ENCODE measurements at places on chromosomes 1 and 21.
A peak's percentile ranks its signal among the peaks of the same experiment; 100 is the strongest.

- no peak for DNase-seq
Measured at GRCh38 chr1:165841582-165842017, 14.2 kb downstream of the UCK2 start.

- no peak for DNase-seq
Measured at GRCh38 chr1:24828887-24829192, 83.6 kb downstream of the CLIC4 start.

GRCh38 chr1:205470131-205470530 is 14.3 kb upstream of the BLACAT1 start:
- DNase-seq = no peak

DNA sequence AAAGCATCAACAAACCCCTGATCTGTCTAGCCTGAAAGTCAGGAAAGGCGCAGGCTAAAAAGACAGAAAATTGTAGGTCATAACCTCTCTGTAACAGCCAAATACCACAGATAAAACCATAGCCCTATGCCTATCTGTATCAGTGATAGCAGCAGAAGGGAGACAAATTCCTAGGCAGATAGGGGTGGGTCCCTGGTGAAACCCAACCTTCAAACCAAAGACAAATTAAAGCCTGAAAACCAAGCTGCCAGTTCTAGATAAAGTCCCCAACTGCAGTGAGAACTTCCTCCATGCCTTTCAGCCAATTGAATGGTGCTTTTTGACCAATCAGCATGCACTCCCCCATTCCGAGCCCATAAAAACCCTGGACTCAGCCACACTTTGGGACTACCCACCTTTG is 115.3 kb downstream of the NTPCR start:
- no peak for DNase-seq

DNA sequence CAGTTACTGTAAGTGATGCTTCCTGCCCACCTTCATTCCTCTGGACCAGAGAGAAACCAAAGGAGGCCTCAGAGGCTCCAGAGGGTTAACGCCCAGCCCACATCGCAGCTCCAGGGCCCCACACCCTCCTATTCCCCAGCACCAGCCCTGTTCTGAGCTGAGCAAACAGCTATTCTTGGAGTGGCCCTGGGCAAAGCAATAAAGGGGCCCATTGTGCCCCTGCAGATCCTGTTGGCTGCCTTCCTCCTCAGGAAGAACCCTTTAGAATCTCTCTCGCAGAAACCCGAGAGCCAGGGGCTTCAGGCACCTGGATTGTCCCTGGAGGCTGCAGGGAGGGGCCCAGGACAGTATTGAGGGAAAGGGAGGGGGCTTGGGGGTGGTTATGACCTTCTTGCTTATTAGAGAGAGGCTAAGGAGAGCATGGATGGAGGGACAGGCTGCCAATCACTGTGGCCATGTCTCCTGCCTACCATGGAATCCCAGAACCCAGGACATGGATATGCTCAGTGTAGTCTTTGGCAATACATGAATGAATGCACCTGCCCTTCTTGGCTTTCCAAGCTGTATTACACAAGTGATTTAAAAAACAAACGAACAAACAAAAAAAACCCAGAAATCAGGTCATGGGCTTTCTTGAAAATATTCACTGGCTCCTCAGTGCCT is 9.2 kb downstream of the PADI2 start:
- DNase-seq = no peak

DNA sequence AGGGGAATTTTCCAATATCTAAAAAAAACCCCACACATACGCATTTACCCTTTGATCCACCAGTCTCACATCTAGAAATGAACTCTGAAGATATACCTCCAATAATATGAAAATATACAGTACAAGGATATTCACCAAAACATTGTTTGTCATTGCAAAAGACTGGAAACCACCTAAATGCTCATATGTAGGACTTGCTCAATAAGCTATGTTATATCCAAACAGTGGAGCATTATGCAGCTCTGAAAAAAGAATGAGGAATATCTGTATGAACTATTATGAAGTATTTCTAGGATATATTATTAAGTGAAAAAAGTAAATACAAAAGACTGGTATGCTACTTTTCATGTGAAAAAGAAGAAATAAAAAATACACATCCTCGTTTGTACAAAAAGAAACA is 43.6 kb downstream of the CD55 start:
- DNase-seq = no peak

DNA sequence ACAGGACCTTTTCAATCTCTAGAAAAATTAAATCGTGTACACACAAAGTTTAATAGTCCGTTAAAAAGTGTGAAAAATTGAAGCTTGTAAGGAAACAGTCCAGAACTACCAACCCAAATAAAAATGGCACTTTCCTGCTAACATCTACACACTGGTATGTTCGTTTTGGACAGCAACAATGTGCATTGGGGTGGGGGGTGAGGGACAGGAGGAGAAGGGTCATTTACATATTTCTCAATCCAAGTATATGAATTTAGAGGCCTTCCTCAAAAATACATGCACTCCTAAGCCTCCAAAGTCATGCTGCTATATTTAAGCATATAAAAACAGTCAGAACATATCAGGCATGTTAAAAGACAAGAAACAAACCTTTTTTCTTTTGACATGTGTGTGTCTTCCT is 2.5 kb downstream of the PPP1R15B start:
- no peak for DNase-seq

DNA sequence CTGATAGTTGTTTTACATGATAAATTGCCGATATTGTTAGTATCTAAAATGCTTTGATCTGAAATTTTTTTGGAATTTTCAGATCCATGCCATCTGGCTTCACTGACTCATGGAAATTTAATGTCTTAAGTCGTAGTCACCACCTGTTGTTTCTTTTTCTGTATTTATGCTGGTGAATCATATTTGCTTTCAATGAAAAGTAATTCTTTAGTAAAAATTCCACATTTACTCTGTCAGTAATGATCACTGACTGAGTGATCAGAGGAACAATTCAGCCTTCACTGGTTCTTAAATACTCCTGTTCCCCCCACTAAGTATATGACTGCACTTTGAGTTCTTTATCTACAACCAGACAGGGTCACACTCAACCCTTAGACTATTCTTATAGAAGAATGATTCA is 185.6 kb upstream of the NRIP1 start:
- no peak for DNase-seq

GRCh38 chr1:179080866-179081686 is 794 bp upstream of the TOR3A start:
- no peak for DNase-seq

DNA sequence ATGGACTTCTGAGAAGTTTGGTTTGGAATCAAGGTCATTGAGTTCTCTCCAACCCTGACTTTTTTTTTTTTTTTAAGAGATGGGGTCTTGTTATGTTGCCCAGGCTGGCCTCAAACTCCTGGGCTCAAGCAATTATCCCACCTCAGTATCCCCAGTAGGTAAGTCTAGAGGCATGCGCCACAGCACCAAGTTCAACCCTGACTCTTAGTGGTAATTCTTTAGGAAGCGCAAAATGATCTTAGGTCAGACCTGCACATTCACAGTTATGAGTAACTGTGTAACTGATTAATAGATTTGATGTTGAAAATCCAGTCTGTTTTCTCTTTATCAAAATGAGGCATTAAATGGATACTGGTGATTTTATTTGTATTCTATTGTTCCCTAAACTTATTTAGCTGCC is 95.9 kb downstream of the GREM2 start:
- no peak for DNase-seq

GRCh38 chr1:93908394-93909145 is 660 bp downstream of the GCLM start:
- peak; percentile 4 for DNase-seq

DNA sequence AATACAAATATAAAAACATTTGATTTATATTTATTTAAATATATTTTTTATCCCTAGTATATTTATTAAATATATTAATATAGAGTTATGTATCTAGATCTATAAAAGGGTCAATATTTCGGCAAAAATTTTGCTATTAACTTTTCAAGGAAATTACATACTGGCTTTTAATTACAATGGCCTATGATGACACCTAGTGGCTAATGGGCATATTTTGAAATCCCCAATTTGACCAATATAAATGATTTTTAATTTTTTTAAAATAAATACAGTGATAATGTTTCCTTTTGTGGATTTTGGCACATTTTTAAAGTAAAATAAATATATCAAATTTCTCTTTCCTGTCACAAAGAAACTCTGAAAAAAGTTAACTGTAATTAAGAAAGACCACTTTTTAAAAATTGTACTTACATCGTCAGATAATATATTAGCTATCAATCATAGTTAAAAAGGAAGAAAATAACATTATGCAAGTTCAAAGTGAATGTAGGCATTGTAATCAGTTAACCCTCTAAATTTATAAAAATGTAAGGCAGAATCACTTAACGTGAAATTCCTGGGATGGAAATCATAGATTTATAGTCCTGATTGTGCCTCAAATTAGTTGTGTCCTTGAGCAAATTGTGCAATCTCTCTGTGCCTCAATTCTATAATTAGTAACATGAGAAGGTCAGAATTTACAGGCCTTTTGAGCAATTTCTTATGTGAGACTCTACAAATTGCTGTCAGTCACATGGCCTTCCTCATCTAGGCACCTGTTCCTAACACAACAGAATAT is 25.6 kb upstream of the RGS13 start:
- no peak for DNase-seq

DNA sequence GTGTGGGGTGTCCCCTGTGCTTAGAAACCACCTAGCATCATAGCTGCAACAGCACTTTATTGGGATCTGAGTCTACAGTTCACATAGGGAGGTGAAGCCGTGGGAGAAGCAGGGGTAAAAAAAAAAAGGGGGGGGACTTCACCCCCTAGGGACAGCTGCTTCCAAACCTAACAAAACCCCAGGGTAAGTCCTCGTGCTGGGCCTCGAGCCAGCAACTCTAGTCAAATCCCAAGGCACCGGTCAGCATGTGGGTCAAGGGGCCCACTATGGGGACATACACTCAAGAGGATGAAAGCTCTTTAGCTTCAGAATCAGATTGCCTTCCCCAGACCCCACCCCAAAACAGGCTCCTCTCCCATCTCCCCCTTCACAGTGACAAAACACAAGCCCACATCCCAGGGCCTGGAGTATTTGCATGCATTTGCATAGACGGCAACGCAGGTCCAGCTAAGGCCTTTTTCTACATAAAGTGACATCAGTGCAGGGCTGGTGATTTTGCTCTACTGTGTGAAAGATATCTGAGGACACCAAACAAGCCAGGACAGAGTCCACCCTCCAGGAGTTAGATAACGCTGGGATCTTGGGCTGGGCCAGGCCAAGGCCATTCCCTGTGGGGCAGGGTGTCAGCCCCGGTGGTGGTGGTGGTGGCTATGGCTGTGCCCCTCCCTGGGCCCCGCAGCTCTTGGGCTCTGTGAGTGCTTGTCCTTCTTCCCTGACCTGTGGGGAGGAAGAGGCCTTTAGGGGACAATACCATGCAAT is 8.1 kb upstream of the PMVK start:
- no peak for DNase-seq

DNA sequence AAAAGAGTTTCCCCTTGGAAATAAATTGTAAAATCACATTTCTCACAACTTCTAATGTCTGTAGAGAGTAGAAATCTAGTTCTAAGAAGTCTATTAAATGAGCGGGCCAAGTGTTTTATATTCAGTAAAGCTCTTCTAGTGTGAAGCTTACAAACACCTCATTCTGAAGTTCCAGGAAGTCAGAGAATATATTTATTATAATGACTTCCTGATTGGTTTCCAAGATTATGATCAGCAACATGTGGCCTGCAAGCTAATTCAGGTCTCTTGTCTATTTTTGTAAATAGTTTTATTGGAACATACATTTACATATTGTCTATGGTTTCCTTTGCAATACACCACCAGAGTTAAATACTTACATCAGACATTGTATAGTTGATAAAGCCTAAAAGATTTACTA is 603.9 kb downstream of the AMY1C start:
- no peak for DNase-seq

DNA sequence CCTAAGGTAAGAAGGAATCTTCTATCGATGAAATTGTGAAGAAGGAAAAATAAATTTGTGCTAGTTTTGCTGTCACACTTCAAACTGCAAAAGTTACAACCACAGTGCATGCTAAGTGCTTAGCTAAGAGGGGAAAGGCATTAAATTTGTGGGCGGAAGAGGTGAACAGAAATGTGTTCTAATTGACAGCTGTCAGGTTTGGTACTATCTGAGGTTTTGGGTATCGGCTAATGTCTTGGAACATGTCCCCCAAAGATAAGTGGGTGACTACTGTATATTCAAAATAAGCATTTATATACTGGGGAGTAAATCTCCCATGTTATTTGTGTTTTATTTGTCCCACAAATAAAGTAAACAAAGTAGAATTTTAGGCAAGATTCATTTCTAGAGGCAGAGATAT is 8.0 kb downstream of the CR1 start:
- DNase-seq = no peak

- DNase-seq = no peak
Measured at GRCh38 chr1:108643492-108644335, 17.2 kb downstream of the HENMT1 start.

GRCh38 chr1:212899845-212900244 is 41.8 kb downstream of the FLVCR1 start:
- DNase-seq = no peak

DNA sequence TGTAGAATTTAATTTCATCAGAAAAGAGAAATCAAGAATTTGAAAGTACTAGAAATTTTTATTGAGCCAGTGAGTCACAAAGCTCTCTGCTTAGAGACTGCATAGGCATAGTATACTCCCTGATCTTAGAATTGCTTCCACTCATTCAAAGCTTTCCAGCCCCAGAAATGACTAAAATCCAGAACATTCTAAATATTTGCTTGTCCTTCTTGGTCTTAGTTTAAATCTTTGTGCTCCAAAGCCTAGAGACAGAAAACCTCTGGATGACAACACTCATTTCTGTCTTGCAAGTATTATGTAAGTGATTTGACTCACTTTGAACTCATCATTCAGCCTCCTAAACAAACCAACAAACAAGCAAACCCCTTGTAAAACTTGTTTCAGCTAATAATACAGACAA is 74.2 kb downstream of the PTPRC start:
- no peak for DNase-seq

GRCh38 chr1:16248603-16249516 is 11.9 kb upstream of the CPLANE2 start:
- DNase-seq = no peak

DNA sequence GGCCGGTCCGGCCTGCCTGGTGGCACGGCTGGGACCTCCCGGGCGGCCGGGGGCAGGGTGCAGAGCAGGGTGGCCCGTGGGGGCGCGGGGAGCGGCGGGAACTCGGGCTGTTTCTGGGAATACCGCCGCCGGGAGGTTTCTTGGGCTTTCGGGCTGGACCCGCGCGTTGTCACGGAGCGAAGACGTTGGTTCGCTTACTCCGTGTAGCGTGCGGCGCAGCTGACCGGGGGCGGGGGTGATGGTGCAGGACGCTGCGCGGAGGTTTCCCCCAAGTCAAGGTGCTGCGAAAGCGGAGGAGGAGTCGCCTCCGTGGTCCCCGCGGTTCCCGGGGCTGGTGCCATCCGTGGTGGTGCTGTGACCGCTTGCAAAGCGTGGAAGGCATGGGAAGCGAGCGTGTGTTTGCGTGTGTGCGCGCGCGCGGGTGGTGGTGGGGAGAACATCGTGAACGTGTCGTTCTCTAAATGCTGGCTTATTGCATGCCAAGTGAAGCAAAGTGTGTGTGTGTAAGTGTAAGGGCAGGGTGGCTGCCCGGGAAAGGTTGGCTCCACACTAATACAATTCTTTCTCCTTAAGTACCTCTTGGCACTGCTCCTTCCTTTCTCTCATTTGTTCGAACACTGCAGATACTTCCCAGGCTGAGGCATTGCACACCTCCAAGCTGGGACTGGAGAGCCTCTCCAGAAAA is 1.1 kb downstream of the RYR2 start:
- no peak for DNase-seq

- no peak for DNase-seq
Measured at GRCh38 chr1:235093013-235093695, 35.5 kb downstream of the TOMM20 start.

Measured in stimulated activated CD4-positive, alpha-beta T cell treated with anti-CD3 and anti-CD28 coated beads, Interleukin-1b, Interleukin-23, amount 100 ng/mL, for 1 hour (primary cell).